M059J (cell line): ENCODE measurements at places on chromosomes 1 and 21. TPM values are rescaled to one million over a fixed set of nuclear protein-coding genes. Genes with fewer than 3 reads are reported as not detected.
A peak's percentile ranks its signal among the peaks of the same experiment; 100 is the strongest.

Gene SFPQ
- 110 and 196 TPM in 2 replicates for total RNA-seq

Gene KIAA0040
- total RNA-seq, result 4.4 and 4.6 TPM in 2 replicates

Gene KIAA1614
- total RNA-seq, result 1.9 and 2.8 TPM in 2 replicates

Gene LMX1A
- total RNA-seq, result not detected in 2 replicates

Gene ANGPTL7
- 0.12 and 0.22 TPM in 2 replicates for total RNA-seq

Gene SLAMF6
- not detected in 2 replicates for total RNA-seq

Gene ZNF683
- not detected in 2 replicates for total RNA-seq

Gene TACSTD2
- total RNA-seq, result not detected in 2 replicates

Gene RUNX1
- total RNA-seq, result 13.8 and 43.1 TPM in 2 replicates

Gene TMEM52
- not detected in 2 replicates for total RNA-seq

Gene PER3
- 10.5 and 16.8 TPM in 2 replicates for total RNA-seq

- no peak for DNase-seq
Measured at GRCh38 chr1:119718972-119719371, 7.2 kb downstream of the PHGDH start.

DNA sequence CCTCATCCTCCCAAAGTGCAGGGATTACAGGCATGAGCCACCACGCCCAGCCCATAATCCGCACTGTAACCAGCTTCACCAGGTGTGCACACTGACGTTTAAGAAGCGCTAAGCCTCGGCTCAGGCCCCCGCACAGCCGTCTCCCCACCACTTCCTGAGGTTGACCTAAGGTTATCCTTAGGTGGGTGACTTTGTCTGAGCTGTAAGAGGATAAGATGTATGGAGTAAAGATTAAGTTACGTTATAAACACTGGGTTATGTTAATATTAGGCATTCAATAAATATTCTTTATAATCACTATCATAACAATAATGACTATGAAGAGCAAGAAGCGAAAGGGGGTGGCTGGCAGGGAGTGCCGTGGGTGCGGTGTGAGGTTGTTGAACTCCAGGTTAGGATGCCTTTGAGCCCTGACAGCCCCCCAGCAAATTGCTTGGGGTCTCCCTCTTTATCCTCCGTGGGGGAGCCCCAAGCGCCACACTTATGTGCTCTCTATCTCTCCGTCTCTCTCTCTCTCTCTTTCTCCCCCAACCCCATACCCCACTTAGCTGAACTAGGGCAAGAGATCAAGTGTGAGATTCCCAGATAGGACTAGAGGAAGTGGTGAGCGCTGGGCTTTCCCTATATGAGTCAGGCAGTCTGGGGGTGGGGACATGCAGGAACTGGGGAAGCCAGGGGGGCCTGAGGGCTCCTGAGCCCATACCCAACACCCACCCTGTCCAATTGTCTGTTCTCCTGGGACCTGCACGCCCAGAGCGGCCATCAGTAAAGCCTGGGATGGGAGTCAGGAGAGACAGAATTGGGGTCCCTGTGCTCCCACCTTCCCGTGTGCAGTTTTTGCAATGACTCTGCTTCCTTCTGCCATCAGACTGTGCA, 7.6 kb downstream of the EFHD2 start:
- peak; percentile 83 for DNase-seq

- no peak for DNase-seq
Measured at GRCh38 chr21:30148906-30149305, 17.7 kb downstream of the CLDN17 start.

- no peak for DNase-seq
Measured at GRCh38 chr1:42130061-42130660, 23.0 kb upstream of the GUCA2B start.

DNA sequence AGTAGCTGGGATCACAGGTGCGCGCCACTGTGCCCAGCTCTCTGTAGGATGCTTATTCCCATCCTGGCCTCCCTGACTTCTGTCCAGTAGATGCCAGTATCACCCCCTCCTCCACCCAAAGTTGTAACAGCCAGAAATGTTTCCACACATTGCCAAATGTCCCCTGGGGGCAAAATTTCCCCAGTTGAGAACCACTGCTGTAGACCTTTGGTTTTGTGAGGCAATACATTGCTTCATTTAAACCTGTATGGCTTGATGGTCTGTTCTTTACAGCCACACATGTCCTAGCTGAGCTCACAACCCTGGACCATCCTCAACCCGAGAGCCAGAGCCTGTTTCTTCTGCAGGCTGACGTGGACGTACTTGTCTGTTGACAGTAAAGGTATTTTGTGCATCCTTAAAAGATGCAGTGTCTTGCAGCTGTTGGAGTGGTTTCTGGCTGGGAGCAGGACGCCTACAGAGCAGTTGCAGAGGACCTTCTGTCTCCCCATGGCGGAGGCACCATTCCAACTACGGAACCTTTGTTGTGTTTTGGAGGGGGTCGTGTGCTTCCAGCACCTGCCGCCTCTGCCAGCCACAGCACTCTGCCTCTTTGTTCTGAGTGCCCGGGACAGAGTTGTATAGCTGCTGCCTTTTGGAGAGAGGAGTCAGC, 26.6 kb downstream of the DOP1B start:
- DNase-seq, result peak; percentile 73

GRCh38 chr1:198660341-198661261, 21.8 kb downstream of the PTPRC start:
- DNase-seq, result no peak

DNA sequence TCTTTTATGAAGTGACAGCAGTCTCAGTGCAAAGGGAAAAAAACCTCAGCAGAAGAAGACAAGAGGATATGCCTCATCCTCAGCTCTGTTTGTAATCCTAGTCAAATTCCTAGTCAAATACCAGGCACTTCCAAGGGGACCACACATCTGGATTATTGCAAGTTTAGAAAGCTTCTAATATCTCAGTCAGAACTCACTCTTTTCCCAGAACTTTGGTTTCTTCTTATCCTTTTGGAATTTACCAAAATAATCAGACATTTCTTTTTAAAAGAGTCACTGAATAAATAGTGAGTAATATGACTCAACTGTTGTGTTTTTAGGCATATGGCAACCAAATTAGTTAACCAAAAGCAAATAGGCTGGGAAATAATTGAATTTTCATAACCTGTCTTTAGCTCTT, 47.8 kb downstream of the PRRX1 start:
- DNase-seq, result peak; percentile 64

- DNase-seq, result peak; percentile 67
Measured at GRCh38 chr1:111742938-111743549, 3.8 kb upstream of the INKA2 start.

- DNase-seq, result no peak
Measured at GRCh38 chr1:164787834-164788231, 228.8 kb downstream of the PBX1 start.

DNA sequence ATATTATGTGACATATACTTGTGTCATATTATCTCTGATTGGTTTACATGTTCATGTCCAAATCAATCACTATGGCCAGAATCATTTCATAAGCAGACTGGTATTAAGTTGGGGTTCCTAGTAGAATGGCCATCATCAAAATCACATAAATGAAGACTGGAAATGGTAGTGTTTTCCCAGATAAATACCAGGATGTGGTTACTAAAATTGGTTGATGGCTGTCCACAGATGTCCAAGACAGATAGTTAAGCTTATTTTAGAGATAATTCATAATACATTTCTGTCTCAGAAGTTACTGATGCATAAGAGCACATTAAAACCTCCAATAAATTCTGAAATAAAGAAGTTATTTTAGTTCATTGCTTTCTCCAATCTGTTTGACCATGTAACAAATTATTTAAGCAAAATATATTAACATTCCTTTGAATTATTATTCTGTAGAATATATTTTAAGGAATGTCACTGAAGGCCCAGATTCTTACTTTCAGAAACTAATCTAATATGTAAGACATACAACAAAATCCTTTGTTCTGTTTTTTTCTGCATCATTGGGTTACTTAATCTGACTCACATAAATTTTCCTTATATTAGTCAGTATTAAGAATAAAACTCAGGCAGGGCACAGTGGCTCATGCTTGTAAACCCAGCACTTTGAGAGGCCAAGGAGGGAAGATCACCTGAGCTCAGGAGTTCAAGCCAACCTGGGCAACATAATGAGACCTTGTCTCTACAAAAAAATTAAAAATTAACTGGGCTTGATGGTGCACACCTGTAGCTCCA, 483.9 kb downstream of the PTPRC start:
- DNase-seq, result peak; percentile 90

DNA sequence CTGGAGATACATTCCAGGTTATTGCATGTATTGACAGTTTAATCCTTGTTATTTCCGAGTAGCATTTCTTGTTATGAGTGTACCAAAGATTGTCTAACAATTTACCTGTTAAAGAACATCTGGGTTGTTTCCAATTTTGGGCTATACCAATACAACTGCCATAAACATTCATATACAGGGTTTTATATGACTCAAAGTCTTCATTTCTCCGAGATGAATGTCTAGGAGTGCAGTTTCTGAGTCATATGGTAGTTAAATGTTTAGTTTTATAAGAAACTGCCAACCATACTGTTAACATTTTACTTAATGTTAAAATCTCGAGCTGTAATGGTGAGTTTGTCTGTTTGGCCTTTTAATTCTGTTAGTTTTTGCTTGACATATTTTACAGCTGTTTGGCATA, 10.0 kb downstream of the RAB4A start:
- DNase-seq, result no peak

GRCh38 chr1:30331415-30332065, 391.8 kb downstream of the MATN1 start:
- DNase-seq, result no peak

- DNase-seq, result peak; percentile 44
Measured at GRCh38 chr1:33111965-33112364, 31.0 kb downstream of the AZIN2 start.

DNA sequence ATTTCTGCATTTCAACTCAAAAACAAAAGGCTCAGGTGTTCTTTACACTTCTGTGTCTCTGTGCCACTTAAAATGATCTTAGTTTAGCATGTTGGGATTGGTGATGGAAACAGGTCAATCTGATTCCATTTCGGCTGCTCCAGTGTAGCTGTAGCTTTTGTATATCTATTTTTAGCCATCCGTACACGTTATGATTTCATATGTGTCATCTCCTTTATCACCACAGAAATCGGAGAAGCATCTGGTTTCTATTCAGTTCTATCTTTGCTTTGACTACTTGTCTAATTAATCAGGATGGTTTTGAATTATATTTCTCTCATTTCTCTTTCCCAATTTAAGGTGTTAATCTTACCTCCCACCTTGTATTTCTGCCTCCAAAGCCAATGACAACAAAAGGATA, 41.1 kb downstream of the RGS21 start:
- no peak for DNase-seq

DNA sequence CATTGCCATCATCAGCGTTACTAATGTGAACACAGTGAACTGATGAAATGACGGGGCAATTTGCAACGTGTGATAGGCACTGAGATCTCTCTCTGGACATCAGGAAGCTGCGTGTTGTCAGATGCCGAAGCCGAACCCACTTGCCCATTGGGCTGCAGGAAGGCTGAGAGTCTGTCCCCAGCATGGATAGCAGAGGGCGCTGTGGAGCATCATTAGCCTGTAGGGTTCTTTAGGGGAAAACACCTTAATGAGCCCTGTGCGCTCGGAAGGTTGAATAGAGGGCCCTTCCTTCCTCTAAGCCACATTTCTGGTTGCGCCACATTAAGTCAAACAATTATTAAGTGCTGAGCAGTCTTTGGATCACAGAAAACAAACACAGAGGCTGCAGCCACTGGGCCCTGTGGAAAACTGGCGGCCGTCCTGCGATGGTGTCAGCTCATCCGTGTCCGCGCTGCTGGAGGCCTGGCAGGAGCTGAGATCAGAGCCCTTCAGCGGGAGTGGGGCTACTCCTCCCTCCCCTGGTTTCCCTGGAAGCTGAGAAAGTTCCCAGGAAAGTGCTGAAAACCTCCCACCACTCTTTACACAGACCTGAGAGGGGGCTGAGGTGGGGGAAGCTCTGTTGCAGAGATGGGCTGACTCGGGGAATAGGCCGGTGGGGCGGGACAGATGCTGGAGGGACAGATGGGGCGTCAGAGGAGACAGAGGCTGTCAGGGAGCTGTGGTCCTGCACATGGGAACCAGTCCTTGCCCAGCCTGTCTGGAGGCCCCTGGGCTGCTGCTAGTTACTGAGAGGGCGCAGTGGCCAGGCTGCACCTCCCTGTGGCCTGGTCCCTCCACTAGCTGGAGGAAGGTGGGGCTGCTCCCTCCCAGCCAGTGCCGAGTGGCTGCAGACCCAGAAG, 12.7 kb downstream of the TFF2 start:
- DNase-seq, result peak; percentile 63

DNA sequence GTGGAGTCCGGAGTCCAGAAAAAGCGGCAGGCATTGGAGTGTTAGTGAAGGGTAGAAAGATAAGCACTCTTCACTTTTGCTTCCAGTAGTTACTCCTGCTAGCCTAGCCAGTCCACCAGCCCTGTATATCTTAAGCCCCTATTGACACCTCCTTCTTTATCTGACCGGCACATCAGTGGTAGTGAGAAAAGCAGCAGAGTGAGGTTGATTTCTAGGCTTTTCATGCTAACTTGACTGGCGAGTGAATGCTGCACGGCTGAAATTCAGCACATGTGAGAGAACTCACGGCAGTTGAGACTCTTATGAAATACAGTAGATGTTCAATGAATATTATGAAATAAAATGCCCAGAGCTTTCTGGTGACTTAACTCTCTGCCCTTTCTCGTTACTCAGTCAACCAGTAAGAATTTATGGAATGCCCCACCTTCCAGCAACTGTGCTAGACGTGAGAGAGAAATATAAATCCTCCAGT, 128.2 kb downstream of the CACHD1 start:
- DNase-seq, result peak; percentile 28

DNA sequence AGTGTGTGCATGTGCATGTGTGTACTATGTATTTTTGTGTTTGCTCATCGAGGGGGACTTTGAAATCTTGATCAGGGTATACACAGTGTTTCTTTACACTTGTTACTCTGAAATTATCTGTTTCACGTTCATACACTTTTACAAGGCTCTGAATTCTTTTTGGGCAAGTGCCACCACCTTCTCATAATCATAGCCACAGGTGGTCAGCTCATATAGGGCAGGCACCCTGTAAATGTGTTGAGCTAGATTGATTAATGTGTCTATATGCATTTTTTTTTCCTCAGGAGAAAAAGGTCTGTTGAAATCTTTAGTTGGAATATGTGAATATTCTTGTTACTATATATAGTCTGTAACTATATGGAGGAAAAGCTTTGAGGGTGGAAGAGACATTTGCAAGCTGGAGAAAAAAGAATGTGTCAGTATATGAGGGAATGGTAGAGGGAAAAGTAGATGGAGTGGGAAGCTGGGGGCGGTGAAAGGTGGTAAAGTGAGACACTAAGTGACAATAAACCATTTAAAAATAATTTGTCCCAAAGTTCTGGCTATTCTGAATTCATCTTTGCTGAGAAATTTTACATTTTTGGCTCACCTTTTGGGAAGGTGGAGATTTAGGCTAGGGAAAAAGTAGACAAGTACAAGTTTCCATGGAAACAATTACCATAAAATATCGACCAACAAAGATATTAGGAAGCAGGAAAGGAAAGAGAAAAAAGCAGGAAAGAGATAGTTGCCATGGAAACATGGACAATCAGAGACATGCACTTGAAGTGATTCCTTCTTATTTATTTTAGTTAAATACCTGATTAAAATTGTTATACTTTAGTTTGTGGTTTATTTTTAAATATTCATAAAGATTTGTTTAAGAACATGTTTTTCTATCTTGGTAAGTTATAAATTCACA, 277.5 kb downstream of the PDE4B start:
- DNase-seq, result no peak

- DNase-seq, result peak; percentile 86
Measured at GRCh38 chr1:1021010-1021919, 1.3 kb downstream of the AGRN start.

- no peak for DNase-seq
Measured at GRCh38 chr1:97505816-97506215, 415.0 kb downstream of the DPYD start.

GRCh38 chr1:110210604-110211495, 736 bp downstream of the KCNC4 start:
- DNase-seq, result peak; percentile 24

- DNase-seq, result no peak
Measured at GRCh38 chr1:84217239-84217638, 73.2 kb downstream of the PRKACB start.
